ENCODE measurements at places on chromosomes 16 and 17. TPM values are rescaled to one million over a fixed set of nuclear protein-coding genes. Genes with fewer than 3 reads are reported as not detected.

Gene KRT17
- total RNA-seq: not detected

Gene C16orf87
- 12.0 TPM for total RNA-seq

Gene C17orf67
- 1.3 TPM for total RNA-seq

Gene TOM1L1
- 8.4 TPM for total RNA-seq

Gene IRF8
- 5.0 TPM for total RNA-seq

Gene TNS4
- total RNA-seq: not detected

Gene TP53TG3
- total RNA-seq: not detected

Gene CTRB1
- not detected for total RNA-seq

Gene PAM16
- 59.8 TPM for total RNA-seq

Gene STUB1
- 114 TPM for total RNA-seq

Gene POLR3E
- total RNA-seq: 33.4 TPM

Gene MPRIP
- 312 TPM for total RNA-seq

Gene CASKIN1
- total RNA-seq: 9.3 TPM

Gene LHX1
- not detected for total RNA-seq

Gene RFWD3
- 6.3 TPM for total RNA-seq

Gene KRTAP4-6
- total RNA-seq: not detected

Gene HSD11B2
- 0.42 TPM for total RNA-seq

Gene MLKL
- 6.8 TPM for total RNA-seq

Gene KRTAP4-5
- total RNA-seq: not detected

Gene GPRC5B
- total RNA-seq: 86.5 TPM

Gene ZG16B
- 0.35 TPM for total RNA-seq

Gene GAST
- not detected for total RNA-seq

Gene SLC47A2
- not detected for total RNA-seq

Gene COL1A1
- 89.5 TPM for total RNA-seq

Gene COQ9
- total RNA-seq: 133 TPM

Gene KRT12
- total RNA-seq: not detected

Gene HNF1B
- total RNA-seq: not detected

Gene PRR35
- not detected for total RNA-seq

Gene SP6
- total RNA-seq: 0.42 TPM

Gene CCL17
- total RNA-seq: not detected

Gene KRT33B
- total RNA-seq: not detected

Gene PCGF2
- 28.2 TPM for total RNA-seq

Gene USP31
- 37.0 TPM for total RNA-seq

Gene TBC1D3K
- not detected for total RNA-seq

Gene PITPNM3
- total RNA-seq: 2.3 TPM

Gene CX3CL1
- total RNA-seq: 11.6 TPM

Gene ROGDI
- 73.5 TPM for total RNA-seq

Gene MGAT5B
- total RNA-seq: not detected

All from right cardiac atrium (tissue), 5 donors.